ENCODE measurements at places on chromosomes 5 and 9.

DNA sequence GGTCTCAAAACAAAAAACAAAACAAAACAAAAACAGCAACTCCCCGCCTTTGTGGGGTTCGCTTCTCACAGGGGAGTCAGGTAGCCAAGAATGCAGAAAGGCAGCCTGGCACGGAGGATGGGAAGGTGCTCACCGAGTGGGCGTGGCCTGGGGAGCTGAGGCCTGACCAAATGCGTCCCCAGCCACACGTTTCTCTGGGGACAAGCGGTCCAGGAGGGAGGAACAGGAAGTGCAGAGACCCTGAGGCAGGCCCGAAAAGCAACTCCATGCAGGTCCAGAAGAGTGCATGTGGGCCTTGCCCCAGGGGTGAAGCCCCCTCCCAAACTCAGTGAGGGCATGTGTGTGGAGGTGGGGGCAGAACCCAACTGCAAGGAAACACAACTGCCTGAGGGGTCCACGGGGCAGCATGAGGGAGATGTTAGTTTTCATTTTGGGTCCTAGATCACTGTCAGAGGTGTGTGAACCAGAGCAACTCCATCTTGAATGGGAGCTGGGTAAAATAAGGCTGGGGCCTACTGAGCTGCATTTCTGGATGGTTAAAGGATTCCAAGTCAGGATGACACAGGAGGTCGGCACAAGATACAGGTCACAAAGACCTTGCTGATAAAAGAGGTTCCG, 2.6 kb upstream of the UAP1L1 start:
- DNase-seq: no peak

- no peak for DNase-seq
Observed at GRCh38 chr9:71183251-71183650, 61.8 kb upstream of the TRPM3 start.

GRCh38 chr5:111728941-111729340, 28.1 kb downstream of the NREP start:
- no peak for DNase-seq

DNA sequence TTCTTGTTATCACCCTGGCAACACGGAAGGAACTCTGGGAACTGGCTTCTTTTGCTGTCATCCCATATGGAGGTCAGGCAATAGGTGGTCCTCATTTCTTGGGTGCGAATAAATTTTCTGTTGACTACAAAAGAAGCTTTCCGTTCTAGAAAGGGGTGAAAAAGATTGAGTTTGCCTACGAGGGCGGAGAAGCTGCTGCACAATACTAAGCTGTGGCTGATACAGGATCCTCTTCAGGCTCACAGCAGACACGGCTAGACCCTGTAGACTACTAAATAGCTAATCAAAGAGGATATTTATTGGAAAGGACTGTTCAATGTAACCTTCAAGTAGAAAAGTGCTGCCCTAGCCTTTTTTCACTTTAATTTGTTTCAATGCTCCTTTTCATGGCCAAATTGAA, 58.1 kb downstream of the TJP2 start:
- no peak for DNase-seq

GRCh38 chr9:36320466-36320865, 62.2 kb upstream of the GNE start:
- no peak for DNase-seq

DNA sequence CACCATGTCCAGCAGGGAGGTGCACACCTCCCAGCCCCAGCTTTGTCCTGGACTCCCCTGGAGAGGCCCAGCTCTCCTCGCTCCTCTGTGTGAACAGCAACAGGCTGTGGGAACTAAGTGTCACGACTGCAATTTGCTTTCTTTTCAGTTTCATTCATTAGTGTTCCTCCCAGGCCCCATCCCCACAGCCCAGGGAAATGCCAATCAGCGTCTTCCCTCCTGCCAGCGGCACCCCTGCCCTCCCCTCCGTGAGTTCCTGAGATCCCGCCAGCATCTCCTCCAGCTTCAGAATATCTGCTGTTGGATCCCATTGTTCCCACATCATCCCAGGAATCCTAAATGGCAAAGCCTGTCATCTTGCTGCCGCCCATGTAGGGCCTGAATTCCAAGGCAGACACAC, 13.1 kb upstream of the RPL26L1 start:
- no peak for DNase-seq

- no peak for DNase-seq
Observed at GRCh38 chr5:7412409-7412808, 16.5 kb downstream of the ADCY2 start.

GRCh38 chr5:1520791-1521453, 2.8 kb downstream of the LPCAT1 start:
- no peak for DNase-seq

Data from stimulated activated CD4-positive, alpha-beta T cell treated with anti-CD3 and anti-CD28 coated beads, Interleukin-4, amount 100 ng/mL, for 24 hours (primary cell).